ENCODE measurements at places on chromosomes 7 and 10. TPM values are rescaled to one million over a fixed set of nuclear protein-coding genes. Genes with fewer than 3 reads are reported as not detected.

- no peak for DNase-seq
These were observed 5.5 kb upstream of the STN1 start for GRCh38 chr10:103923502-103923901.

DNA sequence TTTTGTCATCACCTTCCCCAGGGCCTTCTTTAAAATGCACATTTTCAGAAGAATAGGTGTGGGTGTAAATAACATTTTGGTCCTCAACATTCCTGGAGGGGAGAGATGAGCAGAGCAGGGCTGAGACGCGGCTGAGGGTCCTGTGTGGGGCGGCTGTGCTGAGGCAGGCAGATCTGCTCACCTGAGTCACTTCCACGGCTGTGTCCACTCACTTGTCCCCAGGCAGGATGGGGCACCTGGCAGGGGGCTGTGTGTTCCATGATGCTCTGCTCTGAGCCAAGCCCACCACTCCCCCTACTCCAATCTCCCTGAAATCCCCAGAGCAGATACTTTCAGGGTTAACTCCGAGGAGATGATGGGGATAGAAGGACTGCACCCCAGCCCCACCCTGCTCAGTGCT lies 93.8 kb downstream of the GLRX3 start:
- DNase-seq: no peak

- no peak for DNase-seq
These were observed 165.8 kb downstream of the LRRC4 start for GRCh38 chr7:127865466-127865865.

DNA sequence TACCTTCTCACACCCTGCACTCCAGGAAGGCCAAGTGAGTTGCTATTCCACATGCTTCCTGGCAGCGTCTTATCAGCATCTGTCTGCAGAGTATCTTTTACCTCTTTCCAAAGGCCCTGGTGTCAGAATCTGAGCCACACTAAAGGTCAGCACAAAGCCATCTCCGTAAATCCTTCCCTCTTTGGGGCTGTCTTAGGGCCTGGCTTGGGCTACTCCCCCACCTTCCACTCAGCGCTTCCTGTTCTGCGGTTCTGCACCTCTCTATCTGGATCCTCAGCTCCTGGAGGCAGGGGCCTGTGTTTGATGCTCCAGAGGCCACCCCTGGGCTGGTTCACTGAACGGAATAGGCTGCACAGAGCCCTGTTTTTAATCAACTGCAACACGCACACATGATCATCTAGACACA lies 334.8 kb upstream of the GALNT17 start:
- DNase-seq: no peak

- no peak for DNase-seq
These were observed 81.3 kb downstream of the SEMA3A start for GRCh38 chr7:84113286-84113685.

DNA sequence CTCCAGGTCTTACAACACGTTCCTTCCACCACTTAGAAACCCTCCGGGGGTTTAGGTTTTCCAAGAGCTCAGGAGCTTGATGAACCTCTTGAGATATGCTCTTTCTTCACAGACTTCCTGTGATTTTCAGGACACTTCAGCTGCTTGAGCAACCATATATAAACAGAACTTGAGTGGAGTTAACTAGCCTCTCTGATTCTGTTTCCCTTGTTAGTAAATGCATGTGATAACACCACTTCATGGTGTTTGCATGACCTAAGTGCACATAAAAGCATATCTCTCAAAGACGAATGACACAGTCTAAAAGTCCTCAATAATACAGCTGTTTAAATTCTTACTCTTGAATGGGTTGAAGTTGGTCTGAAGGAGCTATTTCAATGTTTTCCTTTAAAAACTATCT lies 9.9 kb downstream of the PRR15 start:
- DNase-seq: no peak

- no peak for DNase-seq
These were observed 321.9 kb downstream of the CCDC3 start for GRCh38 chr10:12679636-12680035.

- DNase-seq: no peak
These were observed 1214.1 kb downstream of the SORCS1 start for GRCh38 chr10:105950410-105950809.

GRCh38 chr7:37417107-37417474 lies 31.6 kb downstream of the ELMO1 start:
- DNase-seq: no peak

DNA sequence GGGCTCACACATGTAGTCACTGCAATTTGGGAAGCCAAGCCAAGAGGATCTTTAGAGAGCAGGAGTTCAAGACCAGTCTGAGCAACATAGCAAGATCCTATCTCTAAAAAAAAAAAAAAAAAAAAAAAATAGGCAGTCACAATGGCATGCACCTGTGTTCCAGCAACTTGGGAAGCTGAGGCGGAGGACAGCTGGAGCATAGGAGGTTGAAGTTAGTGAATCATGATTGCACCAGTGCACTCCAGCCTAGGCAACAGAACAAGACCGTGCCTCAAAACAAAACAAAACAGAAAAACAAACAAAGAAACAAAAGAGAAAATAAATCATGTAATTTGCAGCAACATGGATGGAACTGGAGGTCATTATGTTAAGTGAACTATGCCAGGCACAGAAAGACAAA lies 33.6 kb upstream of the BICC1 start:
- DNase-seq: no peak

DNA sequence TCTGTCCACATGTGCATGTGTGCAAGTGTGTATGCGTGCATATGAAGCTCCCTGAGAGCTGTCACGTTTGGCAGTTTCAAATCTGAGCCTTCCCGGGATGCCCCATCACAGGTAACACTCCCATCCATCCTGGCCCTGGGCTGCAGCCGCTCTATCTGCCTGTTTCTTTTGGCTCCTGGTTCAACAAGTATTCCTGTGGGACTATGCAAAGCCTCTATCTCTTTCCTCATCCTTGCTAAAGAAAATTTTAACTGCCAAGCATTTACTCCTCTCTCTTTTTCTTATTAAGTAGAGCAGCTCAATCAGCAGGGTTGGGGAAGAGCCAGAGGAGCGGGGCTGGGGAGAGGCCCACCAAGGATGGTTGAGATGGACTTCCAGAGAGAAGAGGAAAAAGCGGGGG lies 24.4 kb upstream of the PDCD4 start:
- DNase-seq: no peak

DNA sequence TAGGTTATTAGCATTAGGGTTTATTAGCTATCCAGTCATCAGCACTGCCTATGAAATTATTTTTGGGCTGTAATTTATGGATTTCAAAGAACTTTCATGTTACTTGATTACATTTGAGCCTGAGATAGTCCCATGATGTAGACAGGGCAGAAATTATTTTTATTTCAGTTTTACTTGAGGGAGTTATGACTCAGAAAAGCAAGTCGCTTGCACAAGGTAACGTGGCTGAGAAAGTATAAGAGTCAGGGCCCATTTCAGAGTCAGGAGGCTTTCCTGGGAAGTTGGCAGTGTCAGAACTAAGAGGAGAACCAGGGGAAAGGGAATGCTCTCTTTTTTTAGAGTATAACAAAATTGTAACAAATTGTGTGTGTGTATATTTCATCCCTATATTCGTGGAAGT lies 16.5 kb downstream of the GATA3 start:
- no peak for DNase-seq

DNA sequence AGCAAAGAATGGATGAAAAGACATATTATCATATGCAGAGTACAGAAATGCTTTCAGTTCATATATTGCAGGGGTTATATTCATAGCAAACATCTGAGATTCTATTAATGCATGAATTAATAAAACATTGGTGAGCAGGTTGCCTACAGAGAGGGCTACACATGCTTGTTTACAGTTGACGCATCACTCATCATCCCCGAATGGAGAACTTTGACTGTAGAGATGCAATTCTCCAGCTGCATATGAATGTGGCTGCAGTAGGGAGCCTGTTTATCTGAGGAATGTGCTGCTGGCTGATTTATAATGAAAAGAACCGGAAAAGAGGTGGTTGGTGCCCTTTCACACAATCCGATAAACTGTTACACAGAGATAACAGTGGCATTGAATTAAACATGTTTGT lies 116.5 kb downstream of the GRM3 start:
- DNase-seq: no peak

DNA sequence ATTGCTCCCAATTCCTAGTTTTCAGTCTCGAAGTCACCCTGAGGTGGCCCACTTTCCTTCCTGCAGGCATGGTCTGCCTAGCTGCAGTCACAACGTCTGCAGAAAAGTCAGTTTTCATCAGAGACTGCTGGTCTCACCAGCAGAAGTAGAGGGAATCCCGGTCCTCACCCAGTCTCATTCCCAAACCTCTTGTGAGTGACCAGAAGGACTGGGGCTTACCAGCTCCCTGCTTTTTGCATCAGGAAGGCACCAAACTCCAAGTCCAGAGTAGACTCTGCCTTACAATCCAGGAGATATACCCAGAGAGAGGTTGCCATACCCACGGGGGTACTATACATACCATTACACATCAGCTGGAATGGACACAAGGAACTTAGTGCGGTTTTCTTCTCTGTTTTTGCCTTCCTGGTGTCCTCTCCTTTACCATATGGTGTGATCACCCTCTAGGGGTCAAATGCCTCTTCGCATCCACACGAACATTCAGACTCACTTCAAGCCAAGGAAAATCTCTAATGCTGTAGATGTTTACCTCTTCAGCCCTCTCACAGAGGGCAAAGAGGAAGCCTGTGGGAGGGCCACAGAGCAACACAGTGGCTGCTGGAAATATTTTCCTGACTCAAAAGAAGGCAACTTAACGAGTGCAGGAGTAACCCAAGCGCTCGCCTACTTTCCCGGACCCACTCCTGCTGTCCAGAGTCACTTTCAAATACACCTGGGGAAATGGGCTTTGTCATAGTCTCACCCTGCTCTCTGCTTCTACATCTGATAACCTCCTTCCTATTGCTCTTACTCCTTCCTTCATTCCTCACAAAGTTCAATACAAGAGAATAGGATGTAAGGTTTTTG lies 220.9 kb downstream of the C7orf25 start:
- DNase-seq: no peak

- DNase-seq: no peak
These were observed 625.6 kb downstream of the SUGCT start for GRCh38 chr7:40760293-40760964.

PALD1 gene
- 9.7 TPM for polyA plus RNA-seq

STAG3 gene
- 11.8 TPM for polyA plus RNA-seq

IGF2BP3 gene
- polyA plus RNA-seq: 57.9 TPM

CALN1 gene
- 0.53 TPM for polyA plus RNA-seq

CDK5 gene
- polyA plus RNA-seq: 17.1 TPM

PVRIG gene
- 3.1 TPM for polyA plus RNA-seq

AKR1E2 gene
- polyA plus RNA-seq: 5.2 TPM

ADRB1 gene
- polyA plus RNA-seq: 0.10 TPM

EN2 gene
- polyA plus RNA-seq: 0.06 TPM

ECD gene
- polyA plus RNA-seq: 42.6 TPM
